Occipital lobe (tissue), 3 donors: ENCODE measurements at places on chromosomes 2 and 18. TPM values are rescaled to one million over a fixed set of nuclear protein-coding genes. Genes with fewer than 3 reads are reported as not detected.

GRCh38 chr2:119826370-119826961, 66.7 kb downstream of the PTPN4 start:
- no peak for DNase-seq

- no peak for DNase-seq
Measured at GRCh38 chr2:95320344-95320712, 23.2 kb downstream of the KCNIP3 start.

DSG4 gene
- not detected for total RNA-seq

GRCh38 chr2:238527565-238527964, 100.8 kb downstream of the ASB1 start:
- no peak for DNase-seq

DNA sequence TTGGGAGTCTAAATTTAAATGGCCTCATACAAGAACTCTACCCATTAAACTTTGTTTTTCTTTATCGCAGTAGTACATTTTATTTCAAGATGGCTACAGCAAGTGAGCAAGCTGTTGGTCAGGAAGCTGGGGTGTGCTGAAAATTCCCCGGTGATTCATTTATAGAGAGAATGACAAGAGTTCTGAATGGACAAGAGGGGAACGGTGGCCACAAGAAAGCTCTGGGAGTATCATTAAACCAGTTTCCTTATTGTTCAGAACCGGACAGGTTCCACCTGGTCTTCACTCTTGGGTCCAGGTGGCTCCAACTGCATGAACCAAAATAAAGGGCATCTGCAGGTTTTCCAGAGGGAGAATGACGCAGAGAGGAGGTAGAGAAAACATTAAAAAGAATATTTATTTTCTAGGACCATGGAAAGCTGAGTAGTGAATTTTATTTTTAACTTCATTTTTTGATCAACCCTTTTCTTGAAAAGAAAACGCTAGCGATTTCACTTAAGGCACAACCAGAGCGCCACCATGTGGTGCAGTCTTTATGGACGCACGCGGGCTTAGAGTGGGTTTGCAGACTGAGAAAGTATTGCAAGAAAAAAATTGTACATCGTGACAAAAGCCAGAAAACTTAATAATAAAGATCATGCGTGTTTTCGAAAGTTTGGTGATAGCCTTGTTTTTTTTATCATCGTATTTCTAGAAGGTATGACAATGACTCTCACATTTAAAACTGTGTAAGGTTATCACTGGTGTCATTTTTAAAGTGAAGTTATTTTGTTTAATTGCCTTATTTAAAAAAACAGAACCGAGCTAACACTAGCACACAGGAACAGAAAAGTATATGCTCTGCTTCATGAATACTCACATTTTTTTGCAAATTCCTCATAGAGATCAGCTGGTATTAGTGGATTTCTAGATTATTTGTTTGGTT, 97.9 kb upstream of the NOL4 start:
- peak; percentile 22 for DNase-seq

DNA sequence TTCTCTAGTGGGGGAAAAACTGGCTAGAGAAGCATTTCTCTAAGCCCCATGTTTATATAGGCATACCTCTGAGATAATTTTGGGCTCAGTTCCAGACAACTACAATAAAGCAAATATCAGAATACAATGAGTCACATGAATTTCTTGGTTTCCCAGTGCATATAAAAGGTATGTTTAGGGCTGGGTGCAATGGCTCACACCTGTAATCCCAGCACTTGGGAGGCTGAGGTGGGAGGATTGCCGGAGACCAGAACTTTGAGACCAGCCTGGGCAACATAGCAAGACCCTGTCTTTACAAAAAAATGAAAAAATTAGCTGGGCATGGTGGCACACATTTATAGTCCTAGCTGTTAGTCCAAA, 22.2 kb downstream of the TSN start:
- no peak for DNase-seq

IL36B gene
- total RNA-seq = not detected

- DNase-seq = no peak
Measured at GRCh38 chr2:62348700-62349099, 152.8 kb downstream of the B3GNT2 start.

- no peak for DNase-seq
Measured at GRCh38 chr18:76518860-76519538, 24.0 kb upstream of the ZNF516 start.
